Gastrocnemius medialis (tissue), 4 donors: ENCODE measurements at places on chromosomes 2 and 18. TPM values are rescaled to one million over a fixed set of nuclear protein-coding genes. Genes with fewer than 3 reads are reported as not detected.

CYRIA gene
- 3.3 TPM for total RNA-seq

CYS1 gene
- 0.42 TPM for total RNA-seq

CHRND gene
- total RNA-seq = 49.1 TPM

DNA sequence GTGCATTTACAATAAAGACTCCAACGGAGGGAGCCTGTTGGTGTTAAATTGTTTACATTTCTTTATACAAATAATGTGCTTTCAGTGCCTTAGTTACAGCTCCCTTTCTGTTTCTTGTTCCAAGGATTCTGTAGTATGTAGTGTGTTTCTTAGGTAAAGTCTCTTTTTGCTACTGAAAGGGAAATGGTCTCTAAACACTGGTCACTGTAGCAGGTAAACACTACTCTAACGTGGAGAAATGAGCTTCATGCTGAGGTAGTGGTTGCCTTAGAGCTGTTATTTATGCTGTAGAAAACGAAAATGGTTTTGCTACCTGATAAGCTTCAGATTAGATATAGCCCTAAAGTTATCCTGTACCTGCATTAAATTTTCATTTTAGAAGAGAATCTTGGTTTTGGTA is 163.6 kb downstream of the CAPN13 start:
- no peaks in the 10 kb centered on the region for H3K27me3 ChIP-seq
- H3K4me1 ChIP-seq = peaks cover 26% of the 10 kb centered on the region
- no peak overlapping the region for H3K4me3 ChIP-seq
- H3K27ac ChIP-seq = no peak overlapping the region
- no peak for DNase-seq
- no peaks in the 10 kb centered on the region for H3K36me3 ChIP-seq

DNA sequence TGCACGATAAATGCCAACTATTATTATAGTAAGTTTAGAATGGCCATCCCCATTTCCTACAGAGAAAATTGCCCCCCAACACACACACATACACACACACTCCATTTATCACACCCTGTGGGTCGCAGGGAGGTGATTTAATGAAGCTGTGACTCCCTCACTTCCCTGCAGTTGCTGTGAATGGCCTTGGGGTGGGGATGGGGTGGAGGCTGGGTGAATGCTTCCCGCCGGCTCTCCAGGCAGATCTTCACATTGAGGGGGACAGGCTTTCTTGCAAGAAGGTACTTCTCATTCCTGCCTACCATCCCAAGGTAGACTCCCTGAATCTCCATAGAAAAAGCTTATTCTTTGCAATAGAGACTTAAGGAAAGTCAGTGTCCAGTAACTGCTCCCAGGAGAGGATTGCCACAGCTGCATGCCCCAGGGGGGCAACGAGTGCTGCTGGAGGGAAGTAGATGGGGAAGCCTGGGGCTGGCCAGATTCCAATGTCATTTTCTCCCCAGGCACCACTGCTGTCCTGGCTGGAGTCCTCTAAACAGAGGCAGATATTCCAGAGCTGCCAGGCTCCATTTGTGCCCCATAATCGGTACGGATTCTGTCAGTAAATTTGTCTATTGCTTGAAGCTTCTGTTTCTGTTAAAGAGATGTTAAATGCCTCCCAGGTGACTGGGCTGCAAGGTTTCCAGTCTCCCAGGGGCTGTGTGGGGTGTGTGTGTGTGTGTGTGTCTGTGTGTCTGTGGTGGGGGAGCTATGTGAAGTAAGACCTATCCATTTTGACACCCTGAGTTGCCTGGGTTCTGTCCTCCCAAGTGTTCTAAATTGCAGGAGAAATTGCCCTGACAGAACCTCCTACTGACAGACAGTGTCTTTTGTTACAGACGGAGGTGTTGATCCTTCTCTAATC is 265.5 kb downstream of the SRBD1 start:
- H3K4me1 ChIP-seq = no peaks in the 10 kb centered on the region
- H3K36me3 ChIP-seq = no peaks in the 10 kb centered on the region
- H3K4me3 ChIP-seq = no peak overlapping the region
- peaks cover 2% of the 10 kb centered on the region for H3K27me3 ChIP-seq
- H3K27ac ChIP-seq = no peak overlapping the region

DNA sequence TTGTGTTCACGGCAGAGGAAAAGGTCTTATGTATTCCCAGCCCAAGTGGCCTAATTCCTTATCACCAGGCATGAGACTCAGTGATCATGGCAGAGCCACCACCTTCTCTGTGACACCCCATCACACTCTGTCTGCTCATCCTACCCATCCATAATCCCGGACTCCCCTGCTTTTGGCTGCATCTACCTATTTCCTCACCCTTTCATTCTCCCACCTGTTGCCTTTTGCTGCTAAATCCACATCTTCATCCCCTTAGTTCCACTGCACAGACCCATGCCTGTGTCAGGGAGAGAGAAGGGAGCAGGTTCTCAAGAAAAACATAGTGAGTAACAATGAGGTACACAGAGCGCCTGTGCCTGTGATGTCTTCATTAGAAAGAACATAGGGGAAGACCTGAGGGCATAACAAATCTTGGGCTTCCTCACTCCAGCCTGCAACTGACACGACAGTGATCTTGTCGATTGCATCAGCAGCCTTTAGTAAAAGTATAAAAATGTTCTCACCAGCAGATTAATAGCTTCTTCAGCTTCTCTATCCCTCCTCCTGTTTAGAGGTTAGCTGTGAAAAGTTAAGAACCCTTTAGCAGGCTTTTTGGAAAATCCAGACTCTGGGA is 246.5 kb upstream of the SPRED2 start:
- H3K4me3 ChIP-seq = no peak overlapping the region
- no peak overlapping the region for H3K27ac ChIP-seq
- no peaks in the 10 kb centered on the region for H3K27me3 ChIP-seq
- H3K36me3 ChIP-seq = no peaks in the 10 kb centered on the region
